ENCODE measurements at places on chromosomes 7 and 10.

GRCh38 chr10:70162892-70163201, 7.5 kb downstream of the SAR1A start:
- DNase-seq = peak; percentile 30

GRCh38 chr10:109215291-109216075, 707.8 kb downstream of the XPNPEP1 start:
- DNase-seq = no peak

DNA sequence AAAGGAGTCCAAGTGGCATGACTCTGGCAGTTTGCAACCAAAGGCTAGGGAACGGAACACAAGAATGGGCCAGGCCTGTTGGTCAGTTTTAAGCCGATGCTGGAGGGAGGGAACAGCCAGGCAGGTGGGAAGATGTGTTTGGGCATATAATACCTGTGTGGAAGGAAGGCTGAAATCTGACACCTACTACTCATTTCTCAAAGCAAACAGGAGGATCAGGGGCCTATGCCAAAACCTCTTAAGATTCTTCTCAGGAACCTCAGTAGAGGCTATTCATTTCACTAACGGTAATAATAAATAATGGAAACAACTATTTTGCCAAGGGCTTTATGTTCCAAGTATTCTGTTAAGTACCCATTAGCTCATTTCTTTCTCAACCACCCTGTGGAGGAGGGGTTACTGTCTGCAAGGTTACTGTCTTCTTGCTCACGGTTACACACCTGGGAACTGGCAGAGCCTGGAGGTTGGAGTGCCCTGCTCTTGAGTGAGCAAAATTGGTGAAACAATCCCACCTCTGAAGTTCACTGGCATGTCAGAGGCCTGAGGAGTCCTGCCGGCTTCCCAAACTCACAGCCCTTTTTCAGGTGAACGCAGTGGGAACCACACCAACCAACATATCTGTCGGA, 35.5 kb downstream of the GOT1 start:
- no peak for DNase-seq

- no peak for DNase-seq
Observed at GRCh38 chr7:134847851-134848588, 68.6 kb downstream of the CALD1 start.

GRCh38 chr7:7996568-7996967, 28.0 kb downstream of the GLCCI1 start:
- DNase-seq = no peak

- no peak for DNase-seq
Observed at GRCh38 chr7:42232275-42232674, 4.7 kb downstream of the GLI3 start.

DNA sequence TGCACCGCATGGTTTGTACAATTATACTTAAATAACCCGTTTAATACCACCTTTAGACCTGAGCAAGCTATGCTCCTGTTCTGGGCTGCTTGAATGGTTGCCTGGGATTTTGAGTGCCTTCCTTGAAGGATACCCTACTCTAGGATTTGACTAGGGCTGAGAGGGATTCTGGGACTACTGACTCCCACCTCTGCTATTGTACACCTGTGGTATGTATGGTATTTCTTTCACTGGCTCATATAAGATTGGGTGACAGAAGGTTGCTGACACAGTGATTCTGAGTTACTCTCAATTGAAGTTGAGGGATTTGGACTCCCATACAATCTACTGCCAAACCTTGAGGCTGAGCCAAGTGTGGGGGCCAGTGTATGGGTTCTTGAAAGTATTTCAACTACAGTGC, 494.4 kb upstream of the SEMA3D start:
- no peak for DNase-seq

- DNase-seq = no peak
Observed at GRCh38 chr7:76411626-76412025, 2.1 kb upstream of the SSC4D start.

DNA sequence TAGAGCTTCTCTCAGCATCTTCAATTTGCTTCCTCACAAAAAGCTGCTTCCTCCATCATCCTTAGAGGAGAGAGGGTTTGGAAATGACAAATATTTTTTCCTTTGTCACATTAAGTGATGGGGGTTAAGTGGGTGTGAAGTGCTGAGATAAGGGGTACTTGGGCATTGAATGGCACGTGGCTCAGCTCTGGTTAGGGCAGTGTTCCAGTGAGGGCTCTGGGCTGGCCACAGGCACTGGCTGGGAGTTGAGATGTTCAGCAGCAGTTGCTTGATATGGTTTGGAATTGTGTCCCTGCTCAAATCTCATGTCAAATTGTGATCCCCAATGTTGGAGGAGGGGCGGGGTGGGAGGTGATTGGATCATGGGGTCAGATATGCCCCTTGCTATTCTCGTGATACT, 33.7 kb upstream of the CHCHD3 start:
- DNase-seq = no peak

DNA sequence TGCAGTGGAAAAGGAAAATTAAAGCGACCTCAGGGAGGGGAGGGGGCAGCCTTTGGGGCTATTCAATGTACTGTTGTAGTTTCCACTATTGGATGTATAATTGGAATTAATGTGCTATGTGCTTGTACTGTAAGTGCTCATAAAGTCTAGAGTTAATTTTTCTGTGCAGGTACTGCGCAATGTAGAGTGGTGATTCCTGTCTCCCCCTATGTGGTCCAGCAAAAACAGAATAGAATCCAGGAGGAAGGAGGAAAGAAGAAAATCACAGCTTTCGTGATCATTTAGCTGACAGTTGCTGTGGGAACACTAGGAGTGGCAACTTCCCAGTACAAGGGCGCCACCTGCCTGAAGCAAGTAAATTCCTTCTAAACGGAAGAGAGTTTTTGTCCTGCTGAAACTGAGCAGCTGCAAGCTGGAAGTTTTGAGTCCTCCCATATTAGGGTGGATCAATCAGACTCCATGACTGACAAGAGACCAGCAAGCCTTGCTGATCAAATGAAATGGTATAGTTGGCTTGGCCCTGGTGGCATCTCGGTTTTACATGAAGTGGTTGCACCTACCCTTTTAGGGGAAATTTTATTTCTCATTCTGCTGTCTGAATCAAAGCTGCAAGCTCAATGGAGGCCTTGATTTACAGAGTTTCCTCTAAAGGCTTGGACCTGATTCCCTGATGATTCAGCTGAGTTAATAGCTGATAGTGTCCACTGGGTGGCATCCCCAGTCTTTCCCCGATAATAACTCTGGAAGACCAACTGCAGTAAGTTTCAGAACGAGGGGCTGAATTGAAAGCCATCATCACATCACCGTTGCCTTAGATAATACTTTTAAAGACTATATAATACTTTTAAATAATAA, 299.8 kb downstream of the HGF start:
- DNase-seq = no peak

DNA sequence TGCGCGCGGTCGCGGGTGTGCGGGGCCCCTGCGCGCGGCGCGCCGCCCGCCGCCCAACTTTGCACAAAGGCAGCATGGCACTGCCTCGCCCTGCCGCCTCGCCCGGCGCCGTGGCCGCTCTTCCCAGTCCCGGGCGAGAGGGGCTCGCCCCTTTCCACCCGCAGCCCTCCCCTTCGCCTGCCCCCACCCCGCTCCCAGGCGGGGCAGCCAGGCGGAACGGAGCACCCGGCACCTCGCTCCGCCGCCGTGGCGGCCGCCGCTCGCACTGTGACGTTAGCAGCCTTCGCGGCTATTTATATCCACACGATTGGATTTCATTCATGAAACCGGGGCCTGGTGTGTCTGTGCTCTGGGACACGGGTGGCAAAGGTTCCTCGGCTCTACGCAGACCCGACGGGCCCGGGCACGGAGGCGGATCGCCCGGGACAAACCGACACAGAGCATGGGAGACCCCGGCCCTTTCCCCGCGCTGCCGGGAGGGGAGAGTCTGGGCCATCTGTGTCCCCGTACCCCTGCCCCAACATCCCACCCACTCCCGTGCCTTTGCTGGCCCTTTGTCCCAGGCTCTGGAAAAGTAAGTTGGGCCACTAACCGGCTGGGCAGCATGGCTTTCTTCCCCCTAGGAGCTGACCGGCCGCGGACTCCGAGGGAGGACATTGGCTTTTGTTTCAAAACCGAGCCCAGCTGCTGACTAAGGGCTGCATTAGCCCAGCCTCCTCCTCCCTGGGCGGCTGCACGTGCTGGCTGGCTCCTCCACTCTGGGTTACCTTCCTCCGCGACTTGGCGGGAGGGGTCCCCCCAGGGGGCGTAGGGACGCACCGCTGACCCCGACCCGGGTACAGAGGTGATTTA, at the start of gene RHOBTB1:
RHOBTB1 (minus strand) TSS at position 128 of the 852 bp plus-strand sequence. CDS start 32,643 bp downstream, outside the sequence.
- no peak for DNase-seq

GRCh38 chr10:5343979-5344378, 20.8 kb upstream of the UCN3 start:
- no peak for DNase-seq

DNA sequence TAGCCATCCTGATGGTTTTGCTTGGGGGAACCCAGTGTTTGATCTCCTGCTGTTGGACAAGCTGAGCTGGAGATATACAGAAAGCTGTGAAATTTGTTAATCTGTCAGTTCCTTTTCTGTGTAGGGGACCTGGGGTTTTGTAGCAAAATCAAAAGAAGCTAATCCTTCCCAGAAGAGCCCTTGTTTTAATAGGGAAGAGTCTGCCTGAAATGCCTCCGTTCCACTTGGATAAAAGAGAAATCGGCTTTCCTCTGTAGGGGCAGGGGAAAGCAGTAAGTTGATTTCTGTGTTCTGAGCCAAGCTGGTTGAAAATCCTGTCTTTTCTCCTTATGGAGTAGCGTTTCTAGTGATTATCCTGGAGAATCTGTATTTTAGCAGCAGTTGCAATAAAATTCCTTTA, 472.6 kb downstream of the SORCS3 start:
- DNase-seq = no peak

DNA sequence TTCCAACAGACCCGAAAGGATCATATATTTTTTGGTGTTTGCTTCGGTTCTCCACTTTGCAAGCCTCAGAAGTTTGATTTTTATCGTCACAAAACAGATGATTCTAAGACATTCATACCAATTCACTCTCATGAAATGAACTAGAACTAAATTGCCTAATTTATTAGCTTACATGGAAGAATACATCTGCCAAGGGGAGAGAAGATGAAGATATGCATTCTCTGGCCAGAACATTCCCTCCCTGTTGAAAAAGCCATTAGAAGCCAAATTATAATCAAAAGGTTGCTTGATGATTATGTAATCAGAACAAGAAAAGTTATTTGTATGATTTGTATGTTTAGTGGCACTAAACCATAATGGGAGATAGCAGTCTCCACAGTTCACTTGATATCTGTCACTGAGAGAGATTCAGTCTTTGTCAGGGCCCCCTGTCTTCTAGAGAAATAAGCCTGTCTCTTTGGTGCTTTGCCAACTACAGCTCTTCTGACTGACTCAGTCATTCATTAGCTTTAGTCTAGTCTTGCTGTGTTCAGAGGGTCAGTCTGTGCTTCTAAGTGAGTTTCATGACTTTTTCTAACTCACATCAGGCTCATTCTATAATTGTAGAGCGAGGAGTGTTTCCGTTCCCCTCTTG, 95.3 kb upstream of the GNAI1 start:
- DNase-seq = no peak

DNA sequence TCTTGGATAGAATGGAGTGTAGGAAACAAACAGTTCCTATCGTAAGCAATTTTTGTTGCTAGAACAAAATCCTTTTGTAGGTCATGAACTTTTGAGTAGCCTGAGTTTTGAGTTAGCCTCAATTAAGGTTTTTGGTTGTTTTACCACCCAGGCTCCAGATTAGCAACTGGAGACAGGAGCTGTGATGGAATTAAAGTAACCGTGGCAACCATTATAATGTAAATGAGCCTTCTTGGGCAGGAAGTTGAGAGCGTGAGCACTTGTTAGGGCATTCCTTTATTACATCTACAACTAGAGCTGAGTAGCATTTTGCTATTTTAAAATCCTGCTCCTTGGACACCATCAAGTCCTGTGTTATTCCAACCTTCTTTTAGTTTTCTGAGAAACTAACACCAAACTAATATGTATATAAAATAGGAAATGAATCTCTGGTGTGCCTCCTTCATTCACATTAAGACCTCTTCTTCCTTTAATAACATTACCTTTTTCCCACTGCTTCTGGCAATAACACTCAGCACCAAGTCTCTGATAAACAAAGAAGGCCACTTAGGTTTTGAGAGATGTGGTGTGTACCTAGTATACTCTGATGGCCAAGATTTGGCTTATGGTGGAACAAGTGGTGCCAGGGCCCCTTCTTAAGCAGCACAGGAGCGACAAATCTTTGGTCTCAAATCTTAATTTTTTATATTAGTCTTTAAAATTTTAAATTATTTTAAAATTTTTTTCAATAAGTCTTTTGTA, 34.0 kb downstream of the AHCYL2 start:
- DNase-seq = no peak

- DNase-seq = no peak
Observed at GRCh38 chr7:96997512-96998032, 7.8 kb upstream of the DLX6 start.

- DNase-seq = no peak
Observed at GRCh38 chr7:107588529-107589130, 8.6 kb downstream of the BCAP29 start.

GRCh38 chr7:116310141-116310540, 99.8 kb downstream of the TES start:
- DNase-seq = no peak

GRCh38 chr10:118922226-118922625, 107.3 kb upstream of the NANOS1 start:
- no peak for DNase-seq

DNA sequence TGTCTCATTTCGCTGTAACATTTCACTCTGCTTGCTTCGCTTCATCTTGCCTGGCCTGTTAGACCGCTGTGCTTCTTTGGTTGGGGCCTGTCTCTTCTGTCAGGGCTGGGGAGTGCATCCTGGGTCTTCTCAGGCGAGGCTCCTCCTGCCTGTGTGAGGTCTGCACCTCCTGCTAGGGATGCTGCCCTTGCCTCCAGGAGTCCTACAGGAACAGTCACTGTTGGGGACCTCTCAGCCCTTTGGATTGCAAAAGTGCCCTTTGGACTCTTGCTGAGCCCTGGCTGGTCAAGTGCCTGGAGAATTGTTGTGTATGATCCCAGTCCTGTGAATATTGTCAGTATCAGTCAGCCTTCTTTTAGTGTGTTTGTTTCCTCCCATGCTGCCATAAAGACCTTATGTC, 84.1 kb downstream of the MDFIC start:
- no peak for DNase-seq

DNA sequence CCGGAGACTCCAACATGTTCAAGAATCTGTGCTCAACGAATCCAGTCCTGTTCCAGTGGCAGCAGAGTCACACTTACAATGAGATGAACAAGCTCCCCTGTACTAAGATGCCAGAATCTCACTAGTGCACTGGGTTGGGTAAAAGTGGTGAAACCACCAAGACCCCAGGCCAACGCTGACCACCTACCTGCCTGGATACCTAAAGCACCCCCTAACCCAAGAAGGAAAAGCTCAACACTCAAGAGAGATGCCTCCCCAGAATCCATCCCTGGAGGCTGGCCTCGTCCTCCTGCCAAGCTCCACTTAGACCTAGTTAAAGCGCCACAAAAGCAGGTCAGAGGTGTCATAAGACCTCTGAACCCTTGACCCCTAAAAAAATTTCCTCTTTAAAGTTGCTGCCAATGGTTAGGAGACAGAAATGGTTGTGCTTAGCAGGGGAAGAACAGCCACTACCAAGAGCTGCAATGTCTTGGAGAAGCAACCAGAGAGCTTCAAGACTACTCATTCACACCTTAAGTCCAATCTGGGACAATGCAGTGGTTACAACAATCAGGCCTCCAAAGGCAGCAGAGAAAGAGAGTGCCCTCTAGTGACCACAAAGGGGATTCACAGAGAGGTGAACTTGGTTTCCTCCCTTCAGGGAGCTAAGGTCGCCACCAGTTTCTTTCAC, 94.6 kb upstream of the MACROH2A2 start:
- peak; percentile 34 for DNase-seq
